CD4-positive, alpha-beta T cell (primary cell): ENCODE measurements at places on chromosomes 2 and 18. TPM values are rescaled to one million over a fixed set of nuclear protein-coding genes. Genes with fewer than 3 reads are reported as not detected.

Gene LINC00305
- not detected for total RNA-seq

DNA sequence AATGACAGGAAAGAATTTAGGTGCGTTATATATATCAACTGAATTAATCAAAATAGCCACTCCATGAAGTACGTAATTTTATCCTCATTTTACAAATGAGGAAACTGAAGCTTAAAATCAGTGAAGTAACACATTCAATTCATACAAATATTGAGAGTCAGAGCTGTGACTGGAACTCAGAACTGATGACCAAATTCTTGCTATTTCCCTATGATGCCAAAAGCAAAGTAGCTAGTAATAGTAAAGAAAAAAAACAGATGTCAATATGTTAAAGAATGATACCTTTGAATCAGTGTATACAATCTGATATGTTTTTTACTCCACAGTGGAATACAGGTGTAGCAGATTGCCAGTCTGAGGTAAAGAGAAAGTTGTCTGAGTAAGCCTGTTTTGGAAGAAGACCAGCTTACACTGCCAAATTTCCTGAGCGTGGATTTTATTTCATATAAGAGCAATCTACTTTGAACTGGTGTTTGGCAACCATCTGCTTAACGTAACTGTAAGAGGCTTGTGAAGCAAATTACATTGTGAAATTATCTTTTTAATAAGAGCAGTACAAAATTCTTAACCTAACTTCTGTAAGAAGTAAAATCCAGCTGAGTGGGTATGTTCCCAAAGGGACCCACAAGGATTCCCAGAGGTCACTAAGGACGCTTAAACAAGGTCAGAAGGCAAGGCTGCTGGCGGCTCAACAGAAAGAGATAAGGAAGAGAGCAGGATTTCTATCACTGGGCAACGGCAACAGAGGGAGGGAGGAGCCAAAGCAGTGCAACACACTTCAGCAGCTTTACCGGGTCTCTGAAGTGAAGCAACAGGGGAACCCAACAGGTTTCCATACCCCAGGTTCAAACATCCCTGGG lies 85.6 kb downstream of the IKZF2 start:
- H3K36me3 ChIP-seq: no peaks in the 10 kb centered on the region
- no peak for DNase-seq
- H3K4me3 ChIP-seq: peak overlapping the region; percentile 27

GRCh38 chr2:120552800-120553481 lies 182.7 kb upstream of the GLI2 start:
- H3K36me3 ChIP-seq: no peaks in the 10 kb centered on the region
- no peak for DNase-seq
- H3K4me1 ChIP-seq: no peaks in the 10 kb centered on the region
- H3K27me3 ChIP-seq: peaks cover 30% of the 10 kb centered on the region

- no peak for DNase-seq
- H3K4me1 ChIP-seq: no peaks in the 10 kb centered on the region
- H3K4me3 ChIP-seq: no peak overlapping the region
- H3K36me3 ChIP-seq: no peaks in the 10 kb centered on the region
- H3K27me3 ChIP-seq: no peaks in the 10 kb centered on the region
- H3K27ac ChIP-seq: no peak overlapping the region
Observed at GRCh38 chr18:55462652-55463051, 125.3 kb downstream of the TCF4 start.

DNA sequence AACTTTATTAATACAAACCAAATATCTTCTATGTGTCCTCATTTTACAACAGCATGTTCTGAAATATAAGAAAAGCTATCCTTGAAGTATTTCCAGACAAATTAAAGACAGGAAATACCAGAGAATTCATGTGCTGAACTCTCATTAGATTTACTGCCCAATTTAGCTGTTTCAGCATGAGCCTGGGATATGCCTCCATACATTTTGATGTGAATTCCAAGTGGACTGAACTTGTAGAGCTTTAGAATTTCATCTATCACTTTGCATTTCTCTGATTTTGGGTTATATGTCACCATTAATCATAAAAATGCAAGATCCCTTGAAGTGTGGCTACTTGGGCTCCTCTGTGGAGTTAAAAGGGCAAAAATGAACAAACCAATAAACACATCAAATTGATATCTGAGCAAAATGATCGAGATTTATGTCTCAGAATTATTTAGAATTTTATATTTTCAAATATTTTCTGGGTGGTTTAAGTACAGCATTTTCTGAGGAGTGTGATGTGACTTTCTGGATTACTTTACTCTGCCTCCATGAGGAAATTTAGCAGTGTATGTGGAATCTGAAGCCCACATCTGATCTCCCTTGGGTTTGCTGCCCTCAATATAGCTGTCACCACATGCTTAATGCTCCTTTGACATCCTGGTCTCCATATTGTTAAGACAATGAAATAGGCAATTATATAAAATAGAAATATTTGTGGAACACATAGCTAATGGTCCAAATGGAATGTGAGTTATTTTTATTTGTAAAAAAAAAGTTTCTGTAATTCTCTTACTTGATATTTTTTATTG lies 206.6 kb upstream of the RBMS1 start:
- H3K36me3 ChIP-seq: no peaks in the 10 kb centered on the region
- no peak overlapping the region for H3K4me3 ChIP-seq
- H3K4me1 ChIP-seq: peaks cover 5% of the 10 kb centered on the region
- H3K27ac ChIP-seq: no peak overlapping the region
- no peaks in the 10 kb centered on the region for H3K27me3 ChIP-seq
- DNase-seq: no peak
